ENCODE measurements at places on chromosomes 11 and 22.

DNA sequence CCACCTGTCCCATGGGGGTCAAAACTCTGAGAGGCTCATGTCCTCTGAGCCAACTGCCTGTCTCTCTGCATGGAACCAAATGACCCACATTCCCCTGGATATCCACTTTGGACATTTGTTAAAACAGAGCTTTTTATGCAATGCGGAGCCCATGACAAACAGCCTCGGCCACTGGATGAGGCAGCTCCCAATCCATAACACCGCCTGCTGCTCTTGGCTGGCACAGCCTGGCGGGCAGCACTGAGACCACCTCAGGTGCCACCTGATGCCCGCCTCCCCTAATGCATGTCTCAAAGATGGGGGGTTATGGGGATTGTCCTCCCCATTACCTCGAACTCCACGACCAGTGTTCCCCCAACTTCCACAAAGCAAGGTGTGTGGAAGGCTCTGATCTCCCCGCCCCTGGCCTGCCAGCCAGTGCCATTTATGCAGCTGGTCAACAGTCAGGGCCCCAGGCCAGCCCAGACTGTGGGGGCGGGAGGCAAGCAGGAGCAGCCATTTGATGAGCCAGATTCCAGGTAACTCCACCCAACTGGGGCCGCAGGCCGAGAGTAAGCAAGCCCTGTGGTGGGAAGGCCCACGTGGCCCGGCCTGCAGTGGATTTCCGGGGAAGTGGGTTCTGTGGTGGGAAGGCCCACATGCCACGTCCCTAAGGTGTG lies 84.2 kb downstream of the PHF21B start:
- no peak for DNase-seq

- no peak for DNase-seq
These were observed 53.6 kb downstream of the PTPRJ start for GRCh38 chr11:48033918-48034341.

DNA sequence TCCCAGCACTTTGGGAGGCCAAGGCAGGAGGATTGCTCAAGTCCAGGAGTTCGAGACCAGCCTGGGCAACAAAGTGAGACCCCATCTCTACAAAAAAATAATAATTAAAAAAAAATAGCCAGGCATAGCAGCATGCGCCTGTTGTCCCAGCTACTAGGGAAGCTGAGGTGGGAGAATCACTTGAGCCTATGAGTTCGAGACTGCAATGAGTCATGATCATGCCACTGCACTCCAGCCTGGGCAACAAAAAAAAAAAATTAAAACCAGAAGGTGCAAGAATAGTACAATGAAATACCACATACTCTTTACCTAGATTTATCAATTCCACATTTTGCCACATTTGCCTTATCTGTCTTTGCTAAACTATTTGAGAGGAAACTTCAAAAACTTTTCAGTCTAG lies 8.2 kb downstream of the DPF2 start:
- DNase-seq: no peak

GRCh38 chr22:39299829-39300178 lies 19.6 kb downstream of the RPL3 start:
- DNase-seq: no peak

- no peak for DNase-seq
These were observed 48.4 kb downstream of the ELP4 start for GRCh38 chr11:31558001-31558400.

DNA sequence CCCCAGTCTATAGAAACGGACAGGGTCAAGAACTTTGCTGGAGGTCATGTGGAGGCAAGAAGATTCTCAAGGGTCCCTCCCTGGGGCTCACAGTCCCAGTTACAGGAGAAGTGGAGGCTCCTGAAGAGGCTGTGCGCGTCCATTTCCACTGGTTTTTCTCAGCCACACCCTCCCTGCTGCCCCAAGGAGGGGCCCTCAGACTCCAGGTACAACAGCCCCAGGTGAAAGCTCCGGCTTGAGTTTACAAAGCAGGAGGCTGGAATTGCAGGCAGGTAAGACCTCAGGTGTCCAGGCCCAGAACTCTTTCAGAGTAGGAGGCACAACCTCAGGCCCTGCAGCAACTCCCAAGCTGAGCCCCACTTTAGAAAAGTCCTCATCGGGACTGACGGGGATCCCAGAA lies 3.1 kb downstream of the SHANK2 start:
- no peak for DNase-seq

DNA sequence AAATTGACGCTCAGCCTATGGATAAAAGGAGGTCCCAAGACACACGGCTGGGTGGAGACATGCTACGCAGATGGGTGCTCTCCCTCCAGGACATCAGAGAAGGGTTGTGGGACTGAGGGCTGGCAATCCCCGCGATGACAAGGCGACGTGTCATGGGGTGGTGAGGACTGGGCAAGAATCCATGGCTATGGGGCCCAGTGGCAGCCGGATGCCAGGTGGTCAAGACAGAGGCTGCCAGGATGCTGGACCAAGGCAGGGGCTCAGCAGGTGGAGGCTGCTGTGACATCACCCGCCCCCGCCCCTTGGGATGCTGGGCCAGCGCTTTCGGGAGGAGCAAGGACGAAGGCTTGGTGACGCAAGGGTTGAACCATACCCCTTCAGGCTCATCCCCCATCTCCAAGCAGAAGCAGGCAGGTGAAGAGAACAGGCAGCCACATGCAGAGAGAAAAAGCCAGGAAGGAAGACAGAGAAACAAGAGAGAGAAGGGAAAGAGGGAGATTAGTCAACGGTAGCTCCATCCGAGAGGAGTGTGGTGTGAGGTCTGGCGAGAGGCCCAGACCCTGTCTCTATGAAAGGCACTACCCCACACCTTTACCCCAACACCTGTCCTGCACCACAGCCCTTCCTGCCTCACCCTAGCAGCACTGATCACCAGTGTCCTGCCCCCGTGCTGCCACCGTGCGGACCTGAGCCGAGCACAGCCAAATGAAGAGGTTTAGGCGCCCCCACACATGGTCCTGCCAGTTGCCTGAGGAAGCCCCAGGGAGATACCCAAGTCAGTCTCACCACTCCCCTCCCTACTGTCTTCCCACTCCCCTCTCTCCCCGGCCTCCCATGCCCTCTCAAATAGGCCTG lies 24.1 kb upstream of the RASL10A start:
- DNase-seq: no peak

GRCh38 chr22:41682033-41682807 lies 6.4 kb downstream of the SNU13 start:
- DNase-seq: peak; percentile 74

- DNase-seq: no peak
These were observed 94.9 kb downstream of the PRR5L start for GRCh38 chr11:36390963-36391471.

- no peak for DNase-seq
These were observed 7.9 kb downstream of the KLHL22 start for GRCh38 chr22:20487715-20488114.

GRCh38 chr22:29308791-29309262 lies 2.4 kb downstream of the GAS2L1 start:
- no peak for DNase-seq

Measured in stimulated activated CD4-positive, alpha-beta T cell treated with anti-CD3 and anti-CD28 coated beads, Interleukin-1b, Interleukin-23, amount 100 ng/mL, for 4 hours (primary cell).